ENCODE measurements at places on chromosomes 6 and 20.
A peak's percentile ranks its signal among the peaks of the same experiment; 100 is the strongest.

GRCh38 chr6:118650582-118651281 is 659 bp downstream of the CEP85L start:
- DNase-seq: peak; percentile 46

GRCh38 chr6:154653385-154653784 is 79.8 kb upstream of the SCAF8 start:
- no peak for DNase-seq

GRCh38 chr20:53734006-53734688 is 140.5 kb upstream of the ZNF217 start:
- DNase-seq: no peak

- no peak for DNase-seq
Measured at GRCh38 chr6:16717275-16717942, 43.9 kb downstream of the ATXN1 start.

DNA sequence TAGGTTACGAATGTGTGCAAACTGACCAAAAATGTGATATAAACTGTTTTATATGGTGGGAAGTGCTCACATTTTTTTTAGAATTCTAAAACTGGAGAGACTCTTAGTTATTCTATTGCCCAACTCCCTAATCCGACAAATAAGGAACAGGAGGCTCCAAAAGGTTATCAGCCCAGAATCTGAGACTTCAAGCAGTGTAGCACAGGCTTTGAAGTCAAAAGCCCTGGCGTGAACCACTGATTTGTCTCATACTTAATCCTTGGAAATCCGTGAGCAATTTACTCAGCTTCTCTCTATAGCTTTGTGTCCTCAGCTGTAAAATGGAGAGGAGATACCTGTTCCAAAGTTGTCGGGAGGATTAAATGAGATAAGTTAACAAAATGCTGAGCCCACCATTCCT is 368.8 kb upstream of the SASH1 start:
- no peak for DNase-seq

DNA sequence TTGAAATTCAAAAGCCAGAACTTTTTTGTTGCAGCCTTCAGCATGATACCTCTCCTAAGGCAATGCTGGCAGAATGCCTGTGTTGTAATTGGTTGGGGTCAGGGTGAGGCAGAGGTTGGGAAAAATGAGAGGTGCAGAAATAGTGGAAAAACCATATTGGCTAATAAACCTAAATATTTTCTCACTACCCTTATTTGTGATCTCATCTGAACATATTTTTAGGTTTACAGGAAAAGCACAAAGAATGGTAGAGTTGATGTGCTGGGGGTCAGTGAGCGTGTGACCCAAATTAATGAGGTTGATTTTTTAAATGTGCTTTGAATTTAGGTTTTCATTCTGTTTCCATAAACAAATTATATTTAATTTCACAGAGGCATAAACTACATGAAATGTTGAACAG is 437.3 kb downstream of the HDGFL1 start:
- DNase-seq: no peak

GRCh38 chr20:56690531-56691175 is 61.5 kb downstream of the TFAP2C start:
- DNase-seq: no peak
